HFF-Myc (cell line): ENCODE measurements at places on chromosomes 16 and 17.

- no peak for DNase-seq
These were observed 128.6 kb downstream of the IRF8 start for GRCh38 chr16:86027373-86028126.

DNA sequence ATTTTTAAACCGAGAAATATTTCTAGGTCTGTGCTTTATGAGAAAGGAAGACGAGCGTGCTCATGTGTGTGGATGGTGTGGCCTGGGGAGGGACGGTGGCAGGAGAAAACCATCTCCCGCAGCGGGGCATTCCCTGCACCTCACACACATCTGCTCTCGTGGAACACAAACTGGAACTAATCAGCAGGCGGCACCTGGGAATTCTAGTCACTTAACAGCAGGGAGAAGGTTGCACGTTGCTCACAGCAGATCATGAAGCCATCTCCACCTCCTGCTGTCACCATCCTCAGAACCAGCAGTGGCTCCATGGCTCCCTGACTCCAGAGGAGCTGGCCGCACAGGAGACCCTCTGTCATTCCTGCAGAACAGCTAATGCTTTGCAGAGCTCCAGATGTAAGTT, 35.2 kb downstream of the ADCY9 start:
- no peak for DNase-seq

- DNase-seq, result no peak
These were observed 14.5 kb downstream of the KIF19 start for GRCh38 chr17:74340470-74341023.

DNA sequence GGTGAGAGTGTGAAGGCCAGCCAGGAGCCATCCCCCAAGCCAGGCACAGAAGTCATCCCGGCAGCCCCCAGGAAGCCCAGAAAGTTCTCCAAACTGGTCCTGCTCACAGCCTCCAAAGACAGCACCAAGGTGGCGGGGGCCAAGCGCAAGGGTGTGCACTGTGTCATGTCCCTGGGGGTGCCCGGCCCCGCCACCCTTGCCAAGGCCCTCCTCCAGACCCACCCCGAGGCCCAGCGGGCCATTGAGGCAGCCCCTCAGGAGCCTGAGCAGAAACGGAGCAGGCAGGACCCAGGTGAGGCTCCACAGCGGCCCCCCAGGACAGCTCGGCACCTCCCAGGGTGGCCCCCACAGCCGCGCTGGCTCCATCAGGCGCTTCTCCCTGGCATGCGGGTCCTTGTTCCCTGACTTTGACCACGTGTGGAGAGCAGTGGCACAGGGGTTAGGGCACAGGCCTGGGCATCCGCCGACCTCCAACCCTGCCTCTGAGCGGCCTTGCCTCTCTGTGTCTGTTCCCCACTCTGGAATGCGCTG, 13.5 kb downstream of the FLYWCH2 start:
- no peak for DNase-seq

DNA sequence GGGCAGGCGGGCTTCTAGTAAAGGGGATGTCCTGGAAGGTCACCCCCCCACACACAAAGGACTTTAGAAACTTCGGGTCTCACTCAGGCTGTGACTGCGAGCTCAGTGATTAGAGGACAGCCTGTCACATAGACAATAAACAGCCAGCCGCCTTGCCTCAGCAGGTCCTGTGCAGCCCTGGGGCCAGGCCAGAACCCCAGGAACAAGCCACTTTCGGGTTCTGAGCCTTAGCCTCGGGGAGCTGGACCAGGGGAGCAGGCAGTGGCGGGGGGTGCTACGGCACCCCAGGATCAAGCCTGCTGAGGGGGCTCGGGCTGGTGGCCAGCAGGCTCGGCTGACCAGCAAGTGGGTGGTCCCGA, 1.1 kb downstream of the GAS7 start:
- no peak for DNase-seq

- no peak for DNase-seq
These were observed 13.8 kb downstream of the CORO7 start for GRCh38 chr16:4402439-4403132.

- DNase-seq, result no peak
These were observed 2336.1 kb downstream of the TP53TG3F start for GRCh38 chr16:35795361-35796029.

DNA sequence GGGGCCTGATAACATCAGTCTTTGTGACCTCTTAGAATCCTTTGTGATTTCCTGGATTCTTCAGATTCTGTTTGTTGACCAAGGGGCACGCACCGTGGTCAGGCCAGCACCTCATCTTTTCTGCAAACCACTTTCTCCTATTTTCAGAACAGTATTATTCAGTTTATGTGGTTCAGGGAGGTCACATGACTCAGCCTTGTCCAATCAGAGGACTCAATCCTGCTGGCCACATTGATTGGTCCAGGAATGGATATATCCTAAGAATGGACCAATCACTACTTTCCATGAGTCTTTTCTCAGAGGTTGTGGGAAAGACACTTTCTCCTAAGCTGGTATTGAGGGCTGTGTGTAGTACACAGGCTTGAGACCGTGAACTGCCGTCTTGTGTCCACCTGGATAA, 123.1 kb upstream of the EEF2KMT start:
- DNase-seq, result no peak

DNA sequence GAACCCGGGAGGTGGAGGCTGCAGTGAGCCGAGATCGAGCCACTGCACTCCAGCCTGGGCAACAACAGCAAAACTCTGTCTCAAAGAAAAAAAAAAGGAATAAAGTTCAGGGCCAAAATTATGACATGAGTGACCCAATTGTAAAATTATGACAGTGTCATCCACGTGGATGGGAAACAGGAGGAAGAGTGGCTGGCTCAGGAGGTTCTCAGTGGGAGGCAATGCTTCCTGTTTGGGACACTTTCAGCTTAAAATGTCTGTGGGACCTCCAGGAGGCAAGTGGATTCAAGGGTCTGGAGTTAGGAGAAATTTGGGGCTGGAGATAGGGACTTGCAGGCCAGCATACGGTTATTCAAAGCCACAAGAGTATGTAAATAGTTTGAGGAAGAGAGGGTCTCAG, 8.0 kb upstream of the STX4 start:
- no peak for DNase-seq

GRCh38 chr17:40563220-40564052, 1.8 kb downstream of the CCR7 start:
- no peak for DNase-seq

GRCh38 chr16:87806641-87807546, 41.1 kb upstream of the KLHDC4 start:
- peak; percentile 22 for DNase-seq

DNA sequence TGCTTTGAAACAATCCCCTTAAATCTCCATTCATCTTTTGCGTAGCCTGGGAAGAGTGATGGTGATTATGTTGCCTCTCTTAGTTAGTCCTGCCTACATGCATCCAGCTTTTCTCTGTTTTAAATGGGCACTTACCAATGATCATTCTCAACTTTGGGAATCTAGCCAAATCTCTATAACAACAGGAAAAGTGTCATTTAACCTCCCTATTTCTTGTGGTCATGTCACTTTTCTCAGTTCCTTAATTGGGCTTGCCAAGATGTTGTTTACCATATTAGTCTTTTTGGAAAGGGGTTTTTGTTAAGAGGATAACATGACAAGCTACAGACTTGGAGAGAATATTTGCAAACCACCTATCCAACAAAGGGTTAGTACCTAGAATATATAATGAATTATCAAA, 15.6 kb upstream of the CLEC10A start:
- no peak for DNase-seq

- DNase-seq, result no peak
These were observed 62.2 kb downstream of the TNRC6C start for GRCh38 chr17:78020717-78021108.

- peak; percentile 38 for DNase-seq
These were observed 17.8 kb downstream of the RGS9 start for GRCh38 chr17:65154770-65155589.
